ENCODE measurements at places on chromosomes 6 and 20.
A peak's percentile ranks its signal among the peaks of the same experiment; 100 is the strongest.

GRCh38 chr6:154773610-154774089, 40.4 kb downstream of the SCAF8 start:
- no peak for DNase-seq

- peak; percentile 21 for DNase-seq
These were observed 15.2 kb upstream of the GUCA1A start for GRCh38 chr6:42158011-42158410.

- DNase-seq = no peak
These were observed 3.2 kb upstream of the BPIFA1 start for GRCh38 chr20:33232486-33233072.

DNA sequence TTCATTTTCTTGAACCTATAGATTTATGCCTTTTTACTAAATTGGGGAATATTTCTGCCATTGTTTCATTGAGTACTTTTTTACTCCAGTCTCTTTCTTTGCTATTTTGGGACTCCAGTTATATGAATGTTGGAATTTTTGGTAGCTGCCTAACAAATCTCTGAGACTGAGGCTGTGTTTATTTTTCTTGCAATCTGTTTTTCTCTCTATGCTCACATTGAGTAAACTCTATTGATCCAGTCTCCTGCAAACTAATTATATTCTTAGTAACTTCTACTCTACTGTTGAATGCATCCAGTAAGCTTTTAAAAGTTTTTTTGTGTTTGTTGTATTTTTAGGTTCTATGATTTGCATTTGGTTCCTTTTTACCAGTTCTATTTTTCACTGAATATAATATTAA, 903.4 kb upstream of the GJE1 start:
- no peak for DNase-seq

GRCh38 chr20:19660808-19661378, 97.2 kb upstream of the RIN2 start:
- no peak for DNase-seq

DNA sequence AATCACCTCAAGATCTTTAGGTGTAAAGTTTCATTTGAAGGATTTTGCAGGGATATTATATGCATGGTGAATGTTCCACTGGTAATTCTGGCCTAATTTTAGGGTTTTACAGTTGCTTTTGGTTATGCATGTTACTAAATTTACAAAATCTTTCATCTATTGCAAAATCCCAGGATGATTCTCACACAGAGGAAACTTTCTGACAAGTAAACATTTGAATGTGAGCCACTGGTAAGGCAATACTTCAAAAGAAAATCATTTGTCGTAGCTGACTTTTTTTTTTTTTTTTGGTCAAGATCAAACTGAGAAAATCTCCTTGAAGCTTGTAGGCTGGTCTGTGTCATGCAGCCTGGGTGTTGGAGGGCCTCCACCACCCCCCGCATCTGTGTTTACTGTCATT, 141.9 kb upstream of the EXOC2 start:
- DNase-seq = no peak

DNA sequence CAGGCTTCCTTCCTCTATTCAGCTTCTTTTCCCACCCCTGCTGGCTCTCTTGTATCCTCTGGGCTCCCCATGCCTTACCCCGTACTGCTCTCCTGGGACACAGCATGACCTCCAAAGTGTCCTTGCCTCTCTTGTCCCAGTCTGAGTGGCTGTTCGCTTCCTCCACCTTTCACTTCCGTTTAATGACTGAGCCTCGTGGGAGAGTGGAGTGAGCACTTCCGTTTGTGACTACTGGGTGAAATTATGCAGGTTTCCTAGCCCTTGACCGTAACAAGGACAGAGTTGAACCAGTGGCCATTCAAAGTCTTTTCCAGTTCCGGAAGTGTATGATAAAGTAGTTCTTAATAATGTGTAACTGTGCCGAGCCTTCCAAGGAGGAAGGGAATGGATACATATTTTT, 109.2 kb downstream of the ARID1B start:
- no peak for DNase-seq

DNA sequence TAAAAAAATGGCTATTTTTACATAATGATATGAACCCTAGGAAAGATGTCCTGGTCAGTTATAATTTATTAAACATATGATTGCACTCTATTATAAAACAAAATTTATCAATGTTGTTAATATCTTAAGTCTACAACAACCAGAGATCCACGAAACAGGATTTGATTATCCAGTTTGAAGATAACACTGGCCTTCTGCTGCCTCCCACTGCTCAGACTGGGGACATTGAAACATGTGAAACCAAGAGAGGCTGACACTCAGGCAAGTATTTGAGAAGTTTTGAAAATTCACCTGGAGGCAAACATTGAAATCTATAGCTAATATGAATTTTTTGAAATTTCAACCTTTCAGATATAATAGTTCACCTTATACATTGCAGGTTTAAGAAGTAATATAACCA, 219.3 kb upstream of the HSF2 start:
- no peak for DNase-seq

DNA sequence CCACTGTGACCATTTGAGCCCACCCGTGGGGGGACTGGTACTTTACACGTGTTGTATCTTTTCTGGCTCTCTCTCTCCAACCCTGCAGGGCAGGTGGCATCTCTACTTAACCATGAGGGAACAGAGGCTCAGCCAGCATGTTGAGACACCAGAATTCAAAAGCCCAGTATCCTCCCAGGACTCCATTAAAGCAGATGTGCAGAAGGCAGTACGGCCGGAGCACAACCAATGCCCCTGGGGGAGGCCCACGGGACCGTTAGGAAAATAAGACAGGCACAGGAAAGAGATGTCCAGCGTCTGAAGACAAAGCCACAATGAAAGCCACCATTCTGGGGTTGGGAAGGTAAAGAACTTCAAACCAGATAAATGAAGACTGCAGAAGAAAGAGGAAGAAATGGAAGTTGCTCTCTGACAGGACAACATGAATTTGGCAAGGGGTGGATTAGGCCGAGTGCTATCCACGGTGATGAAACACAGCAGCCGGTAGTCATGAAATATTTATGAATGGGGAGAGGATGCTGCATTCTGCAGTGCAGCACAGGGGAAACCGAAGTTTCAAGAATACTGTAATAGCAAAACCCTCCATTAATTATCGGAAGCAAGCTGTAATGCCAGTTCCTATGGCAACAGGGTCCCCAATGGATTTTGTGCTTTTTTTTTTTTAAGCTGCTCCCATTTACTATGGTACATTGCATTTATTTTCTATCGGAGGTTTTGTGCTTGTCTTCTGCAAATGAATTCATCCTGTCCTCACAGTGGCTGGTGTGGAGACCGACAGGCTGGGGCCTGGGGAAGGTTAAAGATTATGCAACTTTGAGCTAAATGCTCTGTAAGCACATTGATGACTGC, 179.4 kb downstream of the NRN1 start:
- DNase-seq = no peak

DNA sequence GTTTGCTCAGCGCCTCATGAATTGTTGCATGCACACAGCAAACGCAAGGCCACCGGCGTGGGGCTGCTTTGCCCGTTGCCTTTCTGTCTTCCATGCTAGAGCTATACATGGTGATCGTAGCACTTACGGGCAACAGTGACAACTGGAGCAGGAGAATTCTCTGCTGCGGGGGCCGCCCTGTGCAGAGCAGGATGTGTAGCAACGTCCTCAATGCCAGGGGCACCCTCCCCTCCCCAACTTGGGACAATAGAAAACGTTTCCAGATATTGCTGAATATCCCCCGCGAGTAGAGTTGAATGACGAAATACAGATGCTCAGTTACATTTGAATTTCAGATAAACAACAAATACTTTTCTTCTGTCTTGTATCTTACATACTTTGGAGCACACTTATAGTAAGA, 198.7 kb downstream of the TFAP2C start:
- DNase-seq = no peak

GRCh38 chr6:42530751-42531150, 33.1 kb upstream of the UBR2 start:
- no peak for DNase-seq

DNA sequence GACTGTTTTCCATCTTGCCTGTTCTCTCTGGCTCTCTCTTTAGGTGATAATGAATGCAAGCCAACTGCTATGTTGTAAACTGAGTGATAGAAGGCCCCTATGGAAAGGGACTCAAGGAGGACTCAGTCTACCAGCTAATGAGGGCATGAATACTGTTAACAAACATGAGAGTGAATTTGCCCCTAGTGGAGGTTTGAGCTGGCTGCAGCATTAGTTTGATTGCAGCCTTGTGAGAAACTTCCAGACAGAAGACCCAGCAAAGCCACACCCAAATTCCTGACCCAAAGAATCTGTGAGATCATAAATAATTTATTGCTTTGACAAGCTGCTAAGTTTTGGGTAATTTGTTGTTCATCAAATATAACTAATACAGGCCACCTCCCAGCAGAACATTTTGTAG, 50.0 kb upstream of the PLCB1 start:
- no peak for DNase-seq

GRCh38 chr6:32432050-32432450, 7.6 kb upstream of the HLA-DRA start:
- no peak for DNase-seq

- DNase-seq = no peak
These were observed 57.1 kb downstream of the UST start for GRCh38 chr6:148803979-148804378.

DNA sequence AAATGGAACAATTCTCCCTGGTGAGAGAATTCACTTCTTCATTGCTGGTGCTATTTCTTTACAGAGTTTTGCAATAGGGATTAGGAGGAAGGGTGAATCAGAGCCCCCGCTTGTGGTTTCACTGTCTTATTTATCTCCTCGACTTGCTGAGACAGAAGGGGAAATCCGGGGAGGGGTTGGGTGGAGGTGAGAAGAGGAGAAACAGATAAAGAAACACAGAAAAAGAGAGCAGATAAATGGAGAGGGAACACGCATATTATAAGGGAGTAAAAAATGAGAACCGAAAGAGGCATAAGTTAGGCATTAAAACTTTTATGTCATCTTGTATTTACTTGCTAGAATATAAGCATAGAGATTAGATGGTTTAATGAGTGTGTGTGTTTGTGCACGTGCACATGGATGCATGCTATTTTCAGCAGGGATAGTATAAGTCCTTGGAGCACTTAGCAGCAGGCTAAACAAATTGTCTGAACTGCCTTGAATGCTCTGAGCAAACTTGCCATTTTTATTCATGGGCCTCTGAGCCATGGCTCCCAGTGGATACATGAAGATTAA, 105.0 kb downstream of the OLIG3 start:
- DNase-seq = no peak

GRCh38 chr6:162092816-162093502, 634.6 kb downstream of the PRKN start:
- no peak for DNase-seq

DNA sequence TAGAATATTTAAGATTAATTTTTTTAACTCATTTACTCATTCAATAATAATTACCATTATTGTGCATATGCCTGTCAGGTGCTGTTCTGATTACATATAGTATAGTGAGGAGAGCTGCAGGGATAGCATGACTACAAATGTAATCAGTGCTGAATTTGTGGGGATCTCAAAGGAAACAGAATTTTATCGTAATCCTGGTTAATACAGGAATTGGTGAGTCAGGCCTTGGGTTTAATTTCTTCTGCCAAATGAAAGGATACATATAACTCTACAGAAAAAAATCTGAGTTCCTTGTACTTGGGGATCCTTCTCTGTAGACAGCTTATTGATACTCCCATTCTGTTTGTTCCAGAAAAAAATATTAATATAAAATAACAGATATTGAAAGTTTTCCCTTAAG, 297.2 kb downstream of the GJA1 start:
- no peak for DNase-seq

- no peak for DNase-seq
These were observed 52.0 kb downstream of the KIF13A start for GRCh38 chr6:17935188-17936149.

- no peak for DNase-seq
These were observed 48.7 kb upstream of the BMP2 start for GRCh38 chr20:6718662-6719368.

- no peak for DNase-seq
These were observed 53.1 kb upstream of the FAM83D start for GRCh38 chr20:38873050-38873581.

DNA sequence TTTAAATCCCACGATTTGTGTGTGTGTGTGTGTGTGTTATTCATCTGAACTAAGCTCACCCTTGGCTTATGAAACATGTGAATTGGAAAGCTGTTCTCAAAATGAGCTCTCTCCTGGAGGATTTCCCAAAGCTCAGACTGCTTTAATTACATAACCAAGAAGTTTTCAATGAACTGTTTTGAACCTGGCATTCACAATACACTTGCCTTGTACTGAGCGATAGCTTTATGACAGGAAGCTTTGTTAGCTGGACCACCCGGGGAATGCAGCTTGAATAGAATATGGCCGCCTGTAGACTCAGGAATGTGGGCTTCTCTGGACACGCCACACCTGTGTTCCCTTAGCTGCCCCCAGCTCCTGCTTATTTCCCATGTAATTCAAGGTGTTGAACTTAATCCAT, 71.4 kb upstream of the PREP start:
- DNase-seq = no peak

- DNase-seq = no peak
These were observed 481.9 kb downstream of the C6orf118 start for GRCh38 chr6:164827537-164827936.

DNA sequence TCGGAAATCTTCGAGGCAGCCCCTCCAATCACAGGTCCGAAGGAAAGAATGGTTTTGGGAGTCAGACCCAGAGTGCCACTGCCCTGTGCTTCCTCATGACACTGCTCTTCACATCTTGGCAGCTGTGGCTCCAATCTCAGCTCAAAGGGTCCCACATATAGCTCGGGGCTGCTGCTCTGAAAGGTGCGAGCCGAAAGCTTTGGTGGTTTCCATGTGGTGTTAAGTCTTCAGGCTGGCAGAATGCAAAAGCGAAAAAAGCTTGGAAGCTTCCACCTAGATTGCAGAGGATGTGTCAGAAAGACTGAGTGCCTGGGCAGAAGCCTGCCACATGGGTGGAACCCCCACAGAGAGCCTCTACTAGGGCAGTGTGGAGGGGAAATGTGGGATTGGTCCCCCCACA, 314.3 kb upstream of the CHD6 start:
- no peak for DNase-seq

- DNase-seq = no peak
These were observed 104.2 kb downstream of the HAO1 start for GRCh38 chr20:7836076-7836475.

DNA sequence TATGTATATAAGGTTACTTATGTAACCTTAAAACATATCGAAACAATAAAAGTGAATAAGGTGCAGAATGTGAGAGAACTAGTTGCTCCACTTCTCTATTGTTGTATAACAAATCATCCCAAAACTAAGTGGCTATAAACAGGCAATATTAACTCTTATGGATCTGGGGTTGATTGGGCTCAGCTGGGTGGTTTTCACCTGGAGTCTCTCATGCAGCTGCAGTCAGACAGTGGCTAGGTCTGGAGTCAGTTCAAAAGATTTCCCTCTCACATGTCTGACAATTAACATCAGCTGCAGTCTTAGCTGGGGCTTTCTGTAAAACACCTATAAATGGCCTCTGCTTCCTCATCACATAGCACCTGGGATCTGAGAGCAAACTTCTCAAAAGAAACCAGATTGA, 288.4 kb upstream of the SASH1 start:
- DNase-seq = no peak
